NCI-H446 treated with DMSO at 0.1 percent for 48 hours (cell line): ENCODE measurements at places on chromosomes 2 and 18.

- DNase-seq: no peak
Observed at GRCh38 chr2:68936889-68937288, 15.8 kb downstream of the GKN2 start.

DNA sequence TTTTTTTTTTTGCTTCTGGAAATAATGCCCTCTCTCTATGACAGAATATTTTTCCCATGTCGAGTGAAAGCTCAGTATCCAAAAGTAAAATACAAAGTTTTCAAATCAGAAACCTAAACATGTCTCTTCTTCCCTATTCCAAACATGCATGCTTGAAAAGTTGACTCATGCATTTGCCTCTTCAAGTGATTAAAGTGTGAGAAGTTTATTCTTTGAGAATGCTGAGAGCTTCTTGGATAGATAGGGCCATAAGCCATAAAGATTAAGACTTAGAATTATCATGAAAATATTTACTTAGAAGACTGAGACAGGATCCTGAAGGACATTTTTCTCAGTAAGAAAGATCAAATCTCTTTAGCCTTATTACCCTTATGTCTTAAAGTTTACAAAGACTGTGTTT lies 98.6 kb upstream of the EPB41L5 start:
- DNase-seq: no peak

GRCh38 chr2:239275044-239275685 lies 125.7 kb downstream of the HDAC4 start:
- DNase-seq: peak; percentile 82

DNA sequence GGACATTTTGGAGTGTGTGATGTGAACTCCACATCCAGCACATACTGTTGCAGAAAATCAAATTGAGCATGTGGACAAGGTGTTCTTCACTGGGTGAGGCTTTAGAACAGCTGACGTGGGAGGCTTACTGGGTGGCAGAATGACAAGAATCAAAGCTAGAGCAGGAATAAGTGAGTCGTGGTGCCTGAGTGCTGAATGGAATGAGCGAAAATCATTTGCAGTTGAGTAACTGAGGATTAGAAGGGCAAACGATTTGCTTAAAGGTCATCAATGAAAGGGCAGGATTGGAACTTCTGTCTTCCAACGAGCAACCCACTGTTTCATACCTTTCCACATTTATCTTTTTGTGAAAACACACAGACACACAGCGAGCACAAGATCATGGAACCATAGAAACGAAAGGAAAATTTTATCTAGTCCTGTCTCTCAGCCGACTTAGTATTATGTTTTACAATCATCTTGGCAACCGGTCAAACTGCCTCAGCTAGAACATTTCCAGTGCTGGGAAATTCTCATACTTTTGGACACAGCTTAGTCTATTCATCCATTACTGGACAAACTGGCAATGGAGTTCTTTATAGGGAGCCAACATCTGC lies 7.2 kb upstream of the DAW1 start:
- no peak for DNase-seq

DNA sequence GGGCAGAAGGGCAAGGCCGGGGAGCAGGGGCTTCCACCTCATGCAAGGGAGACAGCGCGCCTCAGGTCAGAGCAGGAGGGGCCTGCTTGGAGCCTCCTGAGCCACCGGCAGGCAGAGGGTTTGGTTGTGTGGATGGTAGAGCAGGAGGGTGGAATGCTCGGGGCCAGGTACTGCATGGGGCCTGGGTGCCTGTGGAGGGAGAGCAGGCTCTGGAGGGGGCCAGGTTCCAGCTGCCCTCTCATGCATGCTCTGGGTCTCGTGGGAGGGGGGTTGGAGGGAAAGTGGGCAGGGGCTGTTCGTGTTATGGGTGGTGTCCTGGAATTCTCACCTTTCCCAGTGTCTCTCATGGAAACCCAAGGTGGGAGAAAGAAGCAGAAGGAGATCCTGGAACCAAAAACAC lies 3.2 kb upstream of the IL1R2 start:
- DNase-seq: no peak

GRCh38 chr2:164752956-164753355 lies 88.7 kb downstream of the COBLL1 start:
- DNase-seq: no peak

DNA sequence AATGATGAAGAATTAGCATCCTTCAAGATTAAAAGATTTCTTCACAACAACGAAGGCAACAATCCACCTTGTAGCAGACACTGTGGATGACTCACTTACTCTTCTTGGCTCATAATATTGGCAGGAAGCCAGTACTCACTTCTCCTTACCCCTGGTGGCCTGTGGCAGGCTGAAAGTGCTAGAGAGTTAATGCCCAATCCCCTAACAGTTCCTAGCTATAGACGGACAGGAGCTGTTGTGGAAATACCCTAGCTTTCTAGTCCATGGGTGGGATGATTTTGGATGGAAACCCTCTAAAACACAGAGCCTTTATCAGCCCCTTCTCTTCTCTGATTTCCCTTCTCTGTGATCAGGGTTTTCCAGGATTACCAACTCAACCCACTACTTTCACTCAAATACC lies 128.6 kb upstream of the NYAP2 start:
- peak; percentile 86 for DNase-seq

DNA sequence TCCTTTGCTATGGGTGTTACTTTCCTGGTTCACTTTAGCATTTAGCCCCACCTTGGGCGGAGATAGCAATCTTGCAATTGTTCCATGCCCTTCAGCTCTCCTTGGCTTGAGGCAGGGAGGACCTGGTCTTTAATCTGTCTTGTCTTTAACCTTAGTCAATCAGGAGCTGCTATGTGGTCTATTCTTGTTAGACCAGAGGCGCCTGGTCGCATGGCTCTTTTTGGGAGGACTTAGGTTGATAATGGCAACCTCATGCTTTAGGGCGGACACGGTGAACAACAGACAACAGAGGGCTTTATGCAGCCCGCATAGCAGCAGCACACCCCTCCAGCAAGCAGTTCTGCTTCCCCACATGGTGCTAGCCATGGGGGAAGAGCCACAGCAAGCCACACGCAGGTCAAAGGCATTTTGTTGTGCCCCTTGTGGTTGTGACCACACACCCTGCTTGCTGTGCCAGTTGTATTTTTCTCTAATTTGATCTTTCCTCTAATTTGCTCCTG lies 17.7 kb upstream of the ZDBF2 start:
- no peak for DNase-seq

- DNase-seq: no peak
Observed at GRCh38 chr18:73124175-73124574, 256.4 kb upstream of the NETO1 start.
